Head of caudate nucleus (tissue), 42 donors: ENCODE measurements at places on chromosomes 5 and 9.

DNA sequence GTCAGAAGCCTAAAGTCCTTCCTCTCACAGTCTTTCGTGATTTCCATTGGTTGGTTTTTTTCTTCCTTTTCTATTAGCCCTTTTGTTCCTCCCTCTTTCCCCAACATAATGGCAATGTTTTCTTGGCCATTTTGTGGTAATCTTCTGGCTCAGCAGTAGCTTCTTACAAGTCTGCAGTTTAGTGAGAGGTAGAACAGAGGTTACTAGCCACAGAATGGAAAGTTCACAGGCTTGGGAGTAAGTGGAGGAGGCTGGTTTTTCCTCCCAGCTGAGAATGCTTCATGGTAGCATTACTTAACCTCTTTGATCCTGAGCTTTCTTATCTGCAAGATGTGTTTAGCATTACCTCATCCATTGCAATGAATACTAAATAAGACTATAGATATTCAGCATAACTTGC, 346.9 kb downstream of the NFIB start:
- DNase-seq = no peak

- DNase-seq = no peak
Observed at GRCh38 chr9:136054146-136054545, 40.9 kb downstream of the NACC2 start.

GRCh38 chr9:82308836-82309235, 320.3 kb downstream of the SPATA31D1 start:
- DNase-seq = no peak

DNA sequence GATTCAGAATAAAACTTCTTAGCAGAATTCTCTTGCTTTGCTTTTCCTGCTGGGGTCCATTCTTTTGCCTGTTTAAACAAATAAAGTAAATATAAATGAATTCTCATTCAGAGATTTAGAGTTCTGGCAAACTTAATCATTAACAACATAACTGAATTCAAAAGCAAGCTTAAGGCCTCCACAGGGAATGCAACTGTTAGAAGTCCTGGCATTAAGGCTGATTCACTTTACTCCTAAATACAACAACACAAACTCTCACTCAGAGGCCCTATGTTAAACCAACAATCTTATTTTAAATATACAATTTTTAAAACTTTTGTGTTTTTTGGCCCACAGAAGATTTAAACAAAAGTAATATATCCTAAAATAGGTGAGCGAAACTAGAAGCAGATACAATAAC, 178.3 kb downstream of the AP3B1 start:
- DNase-seq = no peak

GRCh38 chr9:19385786-19386501, 5.9 kb upstream of the RPS6 start:
- no peak for DNase-seq

DNA sequence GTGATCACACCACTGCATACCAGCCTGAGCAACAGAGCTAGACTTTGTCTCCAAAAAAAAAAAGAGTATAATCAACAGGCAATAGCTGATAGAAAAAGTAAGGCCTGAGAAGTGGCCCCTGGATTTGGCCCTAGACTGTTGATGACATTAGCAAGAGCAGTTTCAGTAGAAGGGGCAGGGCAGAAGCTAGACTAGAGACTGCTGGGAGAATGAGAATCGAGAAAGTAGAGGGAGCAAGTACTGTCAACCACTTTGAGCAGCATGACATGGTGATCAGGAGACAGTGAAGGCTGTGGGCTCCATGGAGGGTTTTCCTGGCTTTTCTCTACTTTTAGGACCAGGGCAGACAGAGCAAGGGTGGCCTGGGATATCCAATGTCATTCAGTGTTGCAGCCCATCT, 34.9 kb upstream of the B4GALT1 start:
- no peak for DNase-seq

GRCh38 chr5:181246276-181247049, 2.8 kb upstream of the RACK1 start:
- peak; percentile 89 for DNase-seq

- DNase-seq = no peak
Observed at GRCh38 chr9:110691002-110691549, 22.5 kb downstream of the MUSK start.

DNA sequence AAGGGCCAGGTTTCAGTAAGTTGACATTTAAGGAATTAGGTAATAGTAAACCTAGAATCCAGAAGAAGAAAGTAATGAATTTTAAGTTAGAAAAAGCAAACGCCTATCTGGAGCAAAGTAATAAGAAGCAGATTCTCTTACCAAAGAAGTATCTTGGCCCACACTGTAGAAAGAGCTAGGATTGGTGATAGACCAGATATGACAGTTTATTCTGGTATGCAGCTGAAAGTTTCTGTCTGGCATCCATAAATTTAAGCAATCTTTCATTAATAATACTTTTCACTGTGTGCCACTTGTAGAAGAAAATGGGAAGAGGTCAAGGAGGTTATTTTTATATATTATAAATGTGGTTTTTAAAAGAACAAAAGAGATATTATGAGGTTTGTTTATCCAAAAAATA, 3.0 kb downstream of the RECK start:
- DNase-seq = no peak

GRCh38 chr9:89093201-89093975, 85.2 kb downstream of the SHC3 start:
- DNase-seq = no peak

DNA sequence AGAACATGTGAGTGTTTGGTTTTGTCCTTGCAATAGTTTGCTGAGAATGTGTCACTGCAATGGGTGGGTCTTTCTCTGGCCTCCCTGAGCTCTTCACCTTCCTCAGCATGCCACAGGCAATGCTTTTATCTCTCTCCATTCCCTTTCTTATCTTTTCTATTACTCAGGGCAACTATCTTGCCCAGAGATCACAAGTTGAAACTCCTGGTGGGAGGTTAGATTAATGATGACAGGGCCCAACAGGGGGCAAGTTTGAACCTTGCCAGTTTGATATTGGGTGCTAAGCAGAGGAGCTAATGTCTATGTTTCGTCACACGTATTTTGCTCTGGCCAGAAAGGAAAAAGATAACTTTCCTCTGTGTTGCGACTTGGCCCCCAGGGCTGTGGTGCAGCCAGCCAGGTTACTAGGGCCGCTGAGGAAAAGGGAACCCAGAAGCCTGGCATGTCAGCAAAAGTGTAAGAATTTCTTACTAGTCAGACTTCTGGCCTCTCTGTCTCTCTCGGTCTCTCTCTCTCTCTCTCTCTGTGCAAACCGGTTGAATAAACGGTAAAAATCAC, 299.3 kb upstream of the POU5F2 start:
- no peak for DNase-seq

- no peak for DNase-seq
Observed at GRCh38 chr5:82465235-82465634, 187.1 kb upstream of the RPS23 start.

DNA sequence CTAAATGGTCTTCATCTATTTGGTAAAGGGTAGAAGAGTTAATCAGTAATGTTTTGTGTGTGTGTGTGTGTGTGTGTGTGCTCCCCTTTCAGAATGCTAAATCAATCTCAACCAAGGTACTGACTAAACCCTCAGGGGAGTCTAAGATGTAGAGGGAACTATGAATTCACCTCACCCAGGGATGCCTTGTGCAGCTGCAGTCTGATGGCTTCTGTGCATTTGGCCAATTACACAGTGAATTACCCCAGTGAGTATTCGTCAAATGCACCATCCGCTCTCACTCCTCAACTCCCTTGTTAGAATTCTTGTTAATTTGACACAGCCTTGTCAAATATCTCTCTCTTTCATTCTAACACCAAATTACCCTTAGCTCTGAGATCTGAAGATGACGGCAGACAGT, 234.6 kb downstream of the GABRB2 start:
- no peak for DNase-seq

GRCh38 chr9:101737705-101738565, 512 bp downstream of the GRIN3A start:
- DNase-seq = peak; percentile 12

DNA sequence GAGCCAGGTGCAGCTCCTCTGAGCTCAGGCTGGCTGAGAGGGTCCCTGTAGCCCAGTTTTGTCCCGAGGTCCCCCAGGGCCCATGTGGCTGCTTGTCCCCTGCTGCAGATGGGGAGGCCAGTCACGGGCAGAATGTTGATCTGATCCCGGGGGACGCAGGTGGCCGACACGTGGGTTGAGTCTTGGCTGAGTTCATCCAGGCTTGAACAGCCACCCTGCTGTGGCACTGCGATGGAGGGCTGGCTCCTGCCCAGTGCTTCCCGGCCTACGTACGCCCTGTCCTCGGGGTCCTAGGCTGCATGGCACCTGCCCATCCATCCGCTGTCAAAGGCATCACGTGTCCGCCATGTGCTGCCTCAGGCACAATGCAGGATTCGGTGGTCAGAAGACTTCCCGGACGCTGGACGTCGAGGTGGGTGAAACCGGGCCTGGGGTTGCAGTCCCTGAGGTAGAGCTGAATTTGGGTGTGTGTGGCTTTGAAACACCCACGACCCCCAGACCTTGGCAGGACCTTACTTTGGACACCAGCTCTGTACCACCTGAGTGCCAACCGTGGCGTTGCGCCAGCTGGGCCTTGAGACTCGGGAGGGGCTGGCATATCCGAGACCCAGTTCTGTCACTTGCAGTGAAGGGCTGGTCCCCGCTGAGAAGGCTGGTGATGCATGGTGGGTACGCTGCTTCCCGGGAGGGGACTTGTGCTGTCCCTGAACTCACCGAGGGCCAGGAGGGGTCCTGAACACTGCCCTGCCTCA, 22.3 kb downstream of the RXRA start:
- no peak for DNase-seq

DNA sequence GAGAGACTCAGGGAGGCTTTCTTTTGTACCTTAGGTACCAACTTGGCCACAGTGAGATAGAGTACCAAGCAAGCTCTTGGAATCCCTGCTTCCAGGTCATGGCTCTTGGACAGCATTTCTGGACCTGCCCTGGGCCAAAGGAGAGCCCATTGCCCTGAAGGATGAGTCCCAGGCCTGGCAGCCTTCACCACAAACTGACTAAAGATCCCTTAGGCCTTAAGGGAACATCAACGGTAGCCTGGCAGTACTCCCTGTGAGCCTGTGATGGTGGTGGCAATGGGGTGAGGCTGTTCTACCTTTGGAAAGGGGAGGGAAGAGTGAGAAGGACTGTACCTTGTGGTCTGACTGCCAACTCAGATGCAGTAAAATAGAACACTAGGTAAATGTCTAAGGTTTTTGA, 334.6 kb downstream of the SPOCK1 start:
- DNase-seq = no peak

GRCh38 chr5:132203464-132203818, 24.2 kb downstream of the P4HA2 start:
- no peak for DNase-seq

GRCh38 chr9:78030553-78031443, 813 bp downstream of the GNAQ start:
- peak; percentile 81 for DNase-seq

DNA sequence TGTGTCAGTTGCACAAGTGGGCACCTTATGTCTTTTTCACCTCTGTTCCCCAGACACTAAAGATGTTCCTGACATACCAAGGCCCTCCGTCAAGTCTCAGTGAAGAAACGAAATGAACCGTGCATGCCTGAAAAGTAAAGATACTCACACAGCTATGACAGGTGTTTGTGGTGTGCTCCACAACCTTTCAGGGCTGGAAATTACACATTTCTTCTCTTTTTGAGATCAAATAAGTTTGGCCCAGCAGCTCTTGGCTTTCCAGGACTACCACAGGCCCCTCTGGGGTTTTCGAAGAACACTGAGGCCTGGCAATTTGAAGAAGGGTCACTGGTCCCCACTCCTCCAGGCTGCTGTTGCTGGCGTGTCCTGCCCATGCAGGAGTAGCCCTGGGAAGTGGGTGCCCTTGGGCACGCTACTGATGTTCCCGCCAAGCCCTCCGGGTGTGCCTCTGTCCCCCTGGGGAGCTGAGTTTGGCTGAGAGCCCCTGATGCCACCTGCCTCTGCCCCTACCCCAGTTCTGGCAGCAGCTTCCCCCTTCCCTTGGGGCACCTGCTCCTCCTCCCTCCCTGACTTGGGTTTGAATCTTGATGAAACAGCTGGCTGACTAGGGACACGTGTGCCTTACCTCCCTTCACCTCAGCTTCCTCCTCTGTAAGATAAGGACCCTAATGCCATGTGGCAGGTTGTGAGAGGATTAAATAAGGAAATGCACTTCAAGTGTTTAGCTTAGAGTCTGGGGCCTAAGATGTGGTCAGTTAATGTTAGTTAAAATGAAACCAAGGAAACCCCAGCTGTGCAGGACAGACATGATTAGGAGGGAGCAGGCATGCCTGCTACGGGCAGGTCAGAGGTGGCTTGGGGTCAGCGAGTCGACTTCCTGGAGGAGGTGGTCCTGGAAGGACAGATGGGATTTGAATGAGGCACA, 49.1 kb upstream of the GADD45G start:
- no peak for DNase-seq

GRCh38 chr5:20359377-20359776, 371.4 kb upstream of the CDH18 start:
- DNase-seq = no peak

- no peak for DNase-seq
Observed at GRCh38 chr9:107707428-107707837, 217.9 kb upstream of the KLF4 start.

DNA sequence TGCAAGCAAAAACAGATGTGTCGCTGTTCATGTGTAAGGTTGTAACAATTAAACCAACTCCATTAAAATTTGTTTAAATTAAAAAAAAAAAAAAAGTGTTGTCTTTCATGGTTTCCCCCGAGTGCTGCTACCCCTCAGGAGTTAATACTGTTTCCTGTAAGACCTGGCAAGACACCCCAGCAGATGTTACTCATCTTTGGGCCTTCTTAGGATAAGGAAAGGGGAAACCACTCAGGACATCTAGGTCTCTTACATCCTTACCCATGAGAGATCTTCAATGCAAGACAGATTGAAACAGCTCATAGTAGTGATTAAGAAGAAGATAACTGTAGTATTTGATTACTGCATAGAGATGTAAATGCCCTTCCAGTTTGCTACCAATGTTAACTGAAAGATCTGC, 33.5 kb upstream of the F2R start:
- DNase-seq = no peak
